ENCODE measurements at places on chromosomes 3 and 15.
A peak's percentile ranks its signal among the peaks of the same experiment; 100 is the strongest.

DNA sequence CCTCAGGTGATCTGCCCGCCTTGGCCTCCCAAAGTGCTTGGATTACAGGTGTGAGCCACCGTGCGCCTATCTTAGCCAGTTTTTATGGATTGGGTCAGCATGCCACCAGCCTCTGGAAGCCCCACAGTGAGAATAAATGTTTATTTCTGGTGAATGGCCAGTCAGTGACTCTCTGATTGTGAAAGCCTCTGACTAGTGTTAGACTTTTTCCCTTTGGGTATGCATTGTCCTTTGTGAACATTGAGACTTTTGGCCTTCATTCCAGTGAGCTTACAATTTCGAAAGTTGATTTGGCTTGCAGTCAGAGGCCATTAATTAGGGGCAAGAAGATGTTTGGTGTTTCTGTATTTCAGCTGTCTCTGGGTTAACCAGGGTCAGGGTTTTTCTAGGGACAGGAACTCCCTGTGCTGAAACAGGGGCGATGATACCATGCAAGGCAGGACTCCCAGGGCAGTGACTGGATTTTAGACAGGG lies 274.5 kb upstream of the C2CD4B start:
- DNase-seq, result no peak

- no peak for DNase-seq
Observed at GRCh38 chr3:16337856-16338540, 73.0 kb downstream of the OXNAD1 start.

- no peak for DNase-seq
Observed at GRCh38 chr3:14672588-14672987, 2.4 kb upstream of the C3orf20 start.

GRCh38 chr3:62638316-62638715 lies 236.9 kb downstream of the CADPS start:
- no peak for DNase-seq

DNA sequence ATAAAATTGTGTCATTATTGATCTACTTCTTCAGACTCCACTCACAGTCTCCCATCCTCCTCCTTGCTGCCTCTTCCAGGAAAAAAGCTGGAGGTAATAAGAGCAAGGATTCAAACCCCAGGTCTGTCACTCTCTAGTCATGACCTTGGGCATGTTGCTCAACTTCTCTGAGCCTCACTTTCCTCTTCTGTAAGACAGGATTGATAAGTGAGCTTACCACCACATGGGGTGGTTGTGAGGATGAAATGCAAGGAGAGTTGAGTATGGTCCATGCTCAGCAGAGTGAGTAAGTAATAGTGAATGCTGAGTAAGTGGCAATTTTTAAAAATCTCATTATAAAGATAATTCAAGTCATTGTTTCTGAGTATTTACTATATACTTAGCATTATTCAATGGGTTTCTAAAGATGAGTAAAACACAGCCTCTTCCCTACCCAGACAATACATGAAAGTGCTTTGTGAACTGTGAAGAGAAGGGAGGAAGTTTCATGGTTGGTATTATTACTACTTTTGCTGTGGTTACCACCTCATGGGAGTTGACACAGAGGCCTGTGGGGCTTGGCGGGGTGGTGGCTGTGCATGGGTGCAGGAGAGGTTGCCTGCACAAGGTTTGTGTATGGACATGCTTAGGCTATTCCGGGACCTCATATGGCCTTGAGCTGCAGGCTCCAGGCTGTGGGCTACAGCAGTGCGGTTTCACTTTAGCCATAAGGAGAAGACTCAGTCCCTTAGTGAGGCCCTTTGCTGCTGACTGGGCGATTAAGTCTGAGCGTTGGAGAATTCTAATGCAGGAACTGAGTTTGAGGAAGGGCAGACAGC lies 30.0 kb downstream of the SLC6A11 start:
- no peak for DNase-seq

DNA sequence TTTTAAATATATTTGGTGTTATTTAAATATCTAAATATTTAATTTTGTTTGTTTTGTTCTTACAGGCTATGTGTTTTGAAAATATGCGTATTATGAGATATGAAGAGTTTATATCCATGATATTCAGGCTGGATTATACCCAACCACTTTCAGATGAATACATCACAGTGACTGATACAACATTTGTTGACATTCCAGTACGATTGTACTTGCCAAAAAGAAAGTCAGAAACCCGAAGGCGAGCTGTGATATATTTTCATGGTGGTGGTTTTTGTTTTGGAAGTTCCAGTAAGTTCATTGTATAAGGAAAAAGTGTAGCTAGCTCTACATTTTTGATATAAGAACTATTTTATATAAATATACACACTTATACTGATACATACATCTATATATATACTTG lies 6.9 kb downstream of the AADACL2 start:
- no peak for DNase-seq

DNA sequence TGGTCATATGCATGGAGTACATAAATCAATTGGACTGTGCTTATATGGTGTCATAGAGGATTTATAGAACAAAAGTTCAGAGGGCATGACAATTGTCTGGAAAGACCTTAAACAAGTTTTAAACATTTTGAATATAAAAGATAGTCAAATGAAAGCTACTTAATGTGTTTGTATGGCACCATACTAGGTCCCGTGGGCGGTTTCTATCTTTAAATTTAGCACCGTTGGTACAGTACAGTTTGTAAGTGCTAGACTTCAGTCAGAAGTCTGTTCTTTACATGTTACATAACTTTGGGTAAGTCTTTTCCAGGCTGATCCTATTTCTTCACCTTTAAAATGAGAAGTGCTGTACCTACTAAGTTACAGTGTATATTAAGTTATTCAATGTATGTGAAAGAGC lies 373.4 kb upstream of the ARL6 start:
- DNase-seq, result no peak

DNA sequence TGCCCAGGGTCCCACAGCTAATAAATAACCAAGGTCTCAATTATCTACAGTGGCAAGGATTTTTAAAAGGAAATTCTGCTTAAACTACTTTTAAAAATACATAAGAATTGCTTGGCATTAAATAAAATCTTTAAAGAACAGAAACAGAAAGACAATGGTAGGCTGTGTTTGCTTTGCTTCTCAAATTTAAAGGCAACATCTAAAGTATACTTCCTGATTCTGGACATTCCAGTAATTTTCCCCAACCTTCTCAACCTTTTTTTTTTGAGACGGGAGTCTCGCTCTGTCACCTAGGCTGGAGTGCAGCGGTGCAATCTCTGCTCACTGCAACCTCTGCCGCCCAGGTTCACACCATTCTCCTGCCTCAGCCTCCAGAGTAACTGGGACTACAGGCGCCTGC lies 5.3 kb downstream of the VPS13C start:
- DNase-seq, result no peak

- no peak for DNase-seq
Observed at GRCh38 chr3:150439657-150440056, 31.6 kb downstream of the TSC22D2 start.

DNA sequence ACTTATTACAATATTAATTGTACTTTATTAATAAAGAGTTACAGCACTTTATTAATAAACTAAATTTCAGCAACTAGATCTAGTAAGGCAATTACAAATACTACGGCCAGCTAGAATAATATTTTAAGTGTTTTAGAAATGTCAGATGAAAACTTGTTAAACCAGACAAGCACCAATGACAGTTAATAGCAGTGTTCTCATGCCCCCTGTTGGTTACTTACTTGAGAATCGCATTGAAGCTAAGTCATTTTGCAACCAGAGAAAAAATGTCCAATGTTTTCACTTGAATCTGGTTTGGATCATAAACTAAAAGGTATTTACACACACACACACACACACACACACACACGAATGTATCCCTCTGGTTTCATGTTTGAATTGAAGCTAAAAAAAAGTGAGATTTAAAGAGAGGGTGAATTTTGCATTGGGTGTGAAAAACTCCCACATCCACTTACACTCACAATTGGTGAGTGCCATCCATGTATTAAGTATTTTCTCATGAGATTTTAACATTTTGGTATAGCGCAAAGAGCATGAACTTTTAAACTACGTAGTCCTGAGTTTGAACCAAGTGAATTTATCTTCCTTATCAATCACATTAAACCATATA lies 347.7 kb downstream of the ZBBX start:
- no peak for DNase-seq

DNA sequence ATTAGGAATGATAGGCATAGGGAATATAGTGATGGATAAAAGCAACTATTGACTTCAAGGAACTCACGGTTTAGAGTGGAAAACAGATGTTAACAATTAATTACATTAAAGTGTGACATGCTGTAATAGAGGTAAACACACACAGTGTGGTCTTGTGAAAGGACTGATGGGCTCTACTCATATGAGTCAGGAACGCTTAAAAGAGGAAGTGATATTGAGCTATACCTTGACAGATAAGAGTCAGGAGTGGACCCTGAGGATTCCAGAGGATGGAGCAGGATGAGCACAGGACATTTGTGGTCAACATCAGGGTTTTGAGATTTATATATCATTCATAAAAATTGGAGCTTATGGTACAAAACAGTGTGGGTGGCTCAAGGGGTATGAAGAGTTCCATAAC lies 11.0 kb downstream of the EXOG start:
- DNase-seq, result no peak

GRCh38 chr3:179868715-179869114 lies 168.0 kb downstream of the PEX5L start:
- DNase-seq, result no peak

DNA sequence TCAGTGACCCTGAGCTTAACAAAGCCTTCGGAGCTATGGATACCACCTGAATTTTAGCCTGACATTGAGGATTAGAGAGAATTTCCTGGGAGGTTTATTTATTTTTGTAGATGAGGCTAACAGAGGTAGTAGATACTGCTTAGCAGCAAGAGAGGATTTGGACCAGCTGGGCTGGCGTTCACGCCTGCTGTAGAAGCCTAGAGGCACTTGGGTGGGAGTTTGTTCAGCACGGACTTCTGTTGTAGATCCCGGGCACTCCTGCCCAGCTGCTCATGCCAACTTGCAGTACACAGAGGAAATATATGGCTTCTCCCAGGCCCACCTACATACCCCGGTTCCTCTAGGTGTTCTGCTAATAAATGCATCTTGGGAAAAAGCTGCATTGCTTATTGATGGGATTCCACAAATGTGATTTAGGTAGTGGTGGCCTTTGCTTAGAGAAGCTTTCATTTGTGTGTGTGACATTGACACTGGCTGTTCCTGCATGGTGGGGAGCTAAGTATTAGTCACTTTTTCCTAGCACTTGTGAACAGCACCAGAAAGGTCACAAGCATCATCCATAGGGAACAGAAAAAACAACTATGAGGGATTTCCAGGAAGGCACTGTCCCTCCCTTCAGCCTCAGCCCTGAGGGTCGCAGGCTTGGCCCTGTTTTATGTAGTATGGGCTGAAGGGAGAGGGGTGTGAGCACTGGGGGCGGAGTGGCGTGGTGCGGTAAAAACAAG lies 324.8 kb upstream of the LRRFIP2 start:
- DNase-seq, result no peak

DNA sequence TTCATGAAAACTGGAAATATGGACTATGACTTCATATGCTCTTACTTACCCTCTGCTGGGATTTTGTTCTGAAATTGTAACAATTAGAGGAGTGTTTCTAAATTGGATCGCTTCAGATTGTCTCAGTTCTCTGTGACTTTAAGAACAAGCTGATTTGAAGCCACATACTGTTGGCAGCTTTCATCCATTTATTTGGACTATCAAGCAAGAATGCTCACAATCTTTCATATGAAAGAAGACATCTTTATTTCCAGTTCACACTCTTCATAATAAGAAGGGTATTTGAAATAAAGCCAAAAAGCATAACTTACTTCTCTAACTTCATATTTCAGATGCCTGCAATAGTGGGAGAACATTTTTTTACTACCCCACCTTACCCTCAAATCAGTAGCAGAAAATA lies 491.6 kb upstream of the TPRG1 start:
- no peak for DNase-seq

DNA sequence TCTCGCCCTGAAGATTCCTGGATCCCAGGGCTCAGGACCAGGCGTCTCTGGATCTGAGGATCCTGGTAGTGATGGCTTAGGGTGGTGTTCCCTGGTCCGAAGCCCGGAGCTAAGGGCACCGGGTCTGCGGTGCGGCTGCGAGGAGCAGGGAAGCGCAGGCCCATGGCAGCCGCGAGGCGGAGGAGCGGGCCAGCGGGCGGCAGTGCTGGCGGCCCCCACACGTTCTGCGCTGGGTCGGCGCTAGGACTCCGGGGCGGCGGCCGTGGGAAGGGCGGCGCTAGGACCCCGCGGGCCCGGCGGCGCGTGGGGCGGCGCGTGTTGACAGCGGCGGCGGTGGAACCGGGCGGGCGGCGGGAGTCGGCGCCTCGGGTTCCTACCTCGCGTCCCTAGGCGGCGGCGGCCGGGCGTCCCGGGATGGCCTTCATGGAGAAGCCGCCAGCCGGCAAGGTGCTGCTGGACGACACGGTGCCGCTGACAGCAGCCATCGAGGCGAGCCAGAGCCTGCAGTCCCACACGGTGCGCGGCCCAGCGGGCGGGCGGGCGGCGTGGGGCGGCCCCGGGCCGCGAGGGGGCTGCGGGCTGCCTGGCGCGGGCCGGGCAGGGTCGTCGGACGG lies at the start of gene PXK:
Gene PXK, plus strand, starts transcription at position 318 of the 614 bp plus-strand sequence. Its CDS starts 97 bp downstream, at position 415.
- DNase-seq, result peak; percentile 58

- DNase-seq, result no peak
Observed at GRCh38 chr15:94238539-94239118, 7.3 kb downstream of the MCTP2 start.

DNA sequence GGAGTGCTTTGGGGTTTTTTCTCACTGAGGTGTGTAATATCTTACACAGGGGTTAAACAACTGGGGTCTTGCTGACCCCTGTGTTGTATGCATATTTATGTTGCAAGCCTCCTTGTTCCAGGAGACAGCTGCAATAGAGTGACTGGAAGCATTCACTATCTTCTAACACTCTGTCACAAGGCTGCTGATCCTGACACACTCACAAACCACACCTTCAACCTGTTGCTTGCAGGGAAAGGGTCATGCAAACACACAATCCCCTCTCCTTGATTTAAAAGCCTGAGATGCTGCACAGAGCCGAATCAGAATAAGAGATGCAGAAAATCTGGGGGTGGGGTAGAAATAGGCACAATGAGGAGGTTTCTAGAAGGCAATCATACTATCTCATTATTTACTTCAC lies 197.3 kb downstream of the CADPS start:
- DNase-seq, result no peak

- DNase-seq, result no peak
Observed at GRCh38 chr15:38758043-38758442, 193.4 kb upstream of the RASGRP1 start.

Data from progenitor cell of endocrine pancreas (in vitro differentiated cells).